Stomach (tissue), 19 donors: ENCODE measurements at places on chromosomes 11 and 22. TPM values are rescaled to one million over a fixed set of nuclear protein-coding genes. Genes with fewer than 3 reads are reported as not detected.

PKNOX2 gene
- polyA plus RNA-seq = 2.1 TPM

- no peak for DNase-seq
Observed at GRCh38 chr22:49400941-49401598, 426.6 kb downstream of the BRD1 start.

DNA sequence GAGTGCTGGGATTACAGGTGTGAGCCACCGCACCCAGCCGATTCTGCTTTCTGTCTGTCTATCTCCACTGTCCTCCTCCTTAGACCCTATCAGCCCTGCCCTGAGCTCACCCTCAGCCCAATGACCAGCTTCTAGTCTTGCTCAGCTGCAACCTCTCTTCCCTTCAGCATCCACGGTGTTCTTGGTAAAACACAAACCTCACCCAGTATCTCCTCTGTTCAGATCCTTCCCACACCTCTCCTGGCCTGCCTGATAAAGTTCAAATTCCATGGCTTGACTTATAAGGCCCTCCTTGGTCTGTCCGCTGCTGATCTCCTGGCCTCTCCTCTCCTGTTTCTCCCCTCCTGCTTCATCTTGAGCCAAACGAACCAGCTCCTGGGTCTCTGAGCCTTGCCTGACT, 14.5 kb upstream of the NCF4 start:
- no peak for DNase-seq

GAB4 gene
- polyA plus RNA-seq = not detected

DNA sequence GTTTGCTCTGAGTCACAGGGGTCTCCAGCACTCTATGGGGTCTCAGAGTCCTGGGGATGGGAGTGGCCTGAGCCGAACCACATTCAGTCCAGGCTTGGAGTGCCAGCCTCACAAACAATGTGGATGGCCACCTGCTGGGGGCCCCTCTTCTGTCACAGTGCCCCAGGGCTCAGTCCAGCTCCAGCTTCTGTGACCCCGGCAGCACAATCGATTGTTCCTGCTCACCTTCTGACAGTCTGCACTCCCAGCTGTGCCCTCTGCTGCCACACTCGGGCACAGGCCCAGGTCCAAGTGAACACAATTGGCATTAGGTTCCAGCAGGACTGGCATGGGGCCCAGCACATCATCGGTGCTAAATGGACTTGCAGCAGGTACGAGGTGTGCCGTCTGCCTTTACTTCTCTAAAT, 84.8 kb downstream of the TP53I11 start:
- peak; percentile 59 for DNase-seq

DNA sequence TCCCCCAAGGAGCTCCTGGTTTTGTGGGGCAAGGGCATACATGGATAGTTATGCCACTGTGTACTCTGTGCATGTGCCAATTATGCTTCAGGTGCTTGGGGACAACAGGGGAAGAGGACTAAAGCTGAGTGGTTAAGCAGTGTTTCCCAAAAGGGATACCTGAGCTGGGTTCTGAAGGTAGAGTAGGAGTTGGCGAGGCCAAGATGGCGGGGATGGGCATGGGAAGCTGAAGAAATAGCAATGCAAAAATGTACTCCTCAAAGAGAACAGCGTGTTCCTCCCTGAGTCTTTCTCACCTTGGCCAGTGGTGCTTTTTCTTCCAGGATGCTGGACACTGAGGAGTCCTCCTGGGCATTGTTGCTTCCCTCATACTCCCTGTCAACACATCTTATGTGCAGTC, 90.0 kb upstream of the LARGE1 start:
- DNase-seq = no peak

CCDC116 gene
- 0.48 TPM for polyA plus RNA-seq

DNA sequence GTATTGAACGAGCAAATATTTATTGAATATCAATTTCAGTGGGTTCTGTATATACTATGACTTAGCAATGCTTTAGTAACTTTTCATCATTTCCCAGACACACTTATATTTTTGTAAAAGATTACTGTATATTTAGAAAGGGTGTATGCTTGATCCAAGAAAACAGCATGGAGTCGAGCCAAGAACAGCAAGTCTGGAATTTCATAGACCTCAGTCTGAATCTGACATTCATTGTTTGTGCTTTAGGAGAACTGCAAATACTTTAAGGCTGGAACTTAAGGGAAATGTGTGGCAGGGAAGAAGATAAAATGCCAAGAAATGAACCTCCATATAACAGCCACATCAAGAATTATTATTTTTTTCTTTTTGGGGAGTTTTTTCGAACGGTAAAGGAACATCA, 1156.8 kb downstream of the LRRC4C start:
- DNase-seq = no peak

DNA sequence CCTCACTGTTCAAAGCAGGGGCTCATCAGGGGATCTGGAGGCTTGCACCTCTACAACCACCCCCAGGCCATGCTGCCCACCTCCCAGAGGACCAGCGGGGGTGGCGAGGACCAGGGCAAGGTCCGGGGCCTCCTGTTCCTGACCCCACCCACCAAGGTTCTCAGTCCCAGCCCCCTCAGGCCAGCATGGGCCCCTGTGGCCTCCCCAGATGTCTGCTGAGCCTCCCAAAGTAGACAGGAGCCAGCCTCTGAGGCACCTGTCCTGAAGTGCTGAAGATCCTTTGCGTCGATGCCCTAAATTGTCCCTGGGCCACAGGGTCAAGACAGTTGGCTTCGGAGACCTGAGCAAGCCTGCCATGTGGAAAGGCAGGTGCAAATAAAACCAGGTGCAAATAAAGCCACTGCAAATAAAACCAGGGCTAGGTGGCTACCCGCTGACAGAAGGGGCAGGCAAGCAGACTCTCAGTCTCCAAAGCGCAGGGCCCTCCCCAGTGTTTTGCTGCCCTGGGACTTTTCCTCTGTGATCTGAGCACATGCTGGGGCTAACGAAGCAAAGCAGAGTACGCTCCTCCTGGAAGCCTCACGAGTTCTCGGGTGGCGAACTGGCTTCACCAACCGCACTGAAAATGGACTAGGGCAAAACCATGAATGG, 22.4 kb upstream of the ARFGAP3 start:
- DNase-seq = no peak

SLC6A5 gene
- not detected for polyA plus RNA-seq
